MG63 (cell line): ENCODE measurements at places on chromosomes 2 and 18.

GRCh38 chr2:40485318-40485717, 33.4 kb upstream of the SLC8A1 start:
- no peak for DNase-seq

DNA sequence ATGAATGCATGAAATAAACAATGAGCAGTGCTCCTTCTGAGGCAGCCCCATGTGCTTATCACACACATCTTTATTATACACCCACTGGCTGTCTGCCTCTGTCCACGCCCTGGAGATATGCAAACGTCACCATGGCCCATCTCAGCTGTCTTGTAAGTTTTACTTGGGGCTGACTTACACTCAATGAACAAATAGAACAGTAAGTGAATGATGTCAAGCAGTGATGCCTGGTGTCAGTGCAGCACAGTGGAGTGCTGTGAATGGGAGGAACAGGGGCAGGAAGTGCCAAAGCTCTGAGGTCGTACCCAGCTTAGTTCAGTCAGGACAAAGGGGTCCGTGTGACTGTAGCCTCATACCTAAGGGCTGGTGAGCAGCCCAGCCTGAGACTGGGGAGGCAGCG, 659.5 kb upstream of the HS6ST1 start:
- DNase-seq, result no peak

DNA sequence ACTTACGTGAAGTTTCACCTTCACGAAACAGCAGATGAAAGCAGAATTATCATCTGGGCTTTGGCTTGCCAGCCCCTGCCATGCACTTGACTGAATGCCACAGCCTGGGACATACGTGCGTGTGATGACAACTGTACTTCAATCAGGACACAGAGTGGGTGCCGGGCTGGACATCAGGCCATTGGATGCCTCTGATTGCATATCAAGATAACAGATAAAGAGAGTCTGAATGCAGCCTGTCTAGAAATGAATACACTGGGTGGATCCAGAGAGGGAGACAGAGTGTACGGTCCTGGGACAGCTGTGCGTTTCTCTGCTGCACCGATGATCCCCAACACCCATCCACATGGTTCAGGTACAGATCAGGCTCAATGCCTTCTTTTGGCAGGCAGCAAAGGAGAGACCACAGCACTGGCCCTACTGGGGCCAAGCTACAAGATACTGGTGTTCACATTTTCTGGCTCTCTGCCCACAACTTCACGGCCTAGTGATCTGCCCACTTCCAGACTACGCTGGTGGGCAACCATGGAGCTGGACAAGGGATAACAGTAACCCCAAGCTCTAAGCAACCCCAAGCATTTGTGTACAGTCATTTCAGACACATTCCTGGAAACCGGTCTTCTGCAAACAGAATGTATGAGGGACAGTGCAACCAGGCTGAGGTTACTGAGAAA, 35.6 kb downstream of the FBLN7 start:
- no peak for DNase-seq

DNA sequence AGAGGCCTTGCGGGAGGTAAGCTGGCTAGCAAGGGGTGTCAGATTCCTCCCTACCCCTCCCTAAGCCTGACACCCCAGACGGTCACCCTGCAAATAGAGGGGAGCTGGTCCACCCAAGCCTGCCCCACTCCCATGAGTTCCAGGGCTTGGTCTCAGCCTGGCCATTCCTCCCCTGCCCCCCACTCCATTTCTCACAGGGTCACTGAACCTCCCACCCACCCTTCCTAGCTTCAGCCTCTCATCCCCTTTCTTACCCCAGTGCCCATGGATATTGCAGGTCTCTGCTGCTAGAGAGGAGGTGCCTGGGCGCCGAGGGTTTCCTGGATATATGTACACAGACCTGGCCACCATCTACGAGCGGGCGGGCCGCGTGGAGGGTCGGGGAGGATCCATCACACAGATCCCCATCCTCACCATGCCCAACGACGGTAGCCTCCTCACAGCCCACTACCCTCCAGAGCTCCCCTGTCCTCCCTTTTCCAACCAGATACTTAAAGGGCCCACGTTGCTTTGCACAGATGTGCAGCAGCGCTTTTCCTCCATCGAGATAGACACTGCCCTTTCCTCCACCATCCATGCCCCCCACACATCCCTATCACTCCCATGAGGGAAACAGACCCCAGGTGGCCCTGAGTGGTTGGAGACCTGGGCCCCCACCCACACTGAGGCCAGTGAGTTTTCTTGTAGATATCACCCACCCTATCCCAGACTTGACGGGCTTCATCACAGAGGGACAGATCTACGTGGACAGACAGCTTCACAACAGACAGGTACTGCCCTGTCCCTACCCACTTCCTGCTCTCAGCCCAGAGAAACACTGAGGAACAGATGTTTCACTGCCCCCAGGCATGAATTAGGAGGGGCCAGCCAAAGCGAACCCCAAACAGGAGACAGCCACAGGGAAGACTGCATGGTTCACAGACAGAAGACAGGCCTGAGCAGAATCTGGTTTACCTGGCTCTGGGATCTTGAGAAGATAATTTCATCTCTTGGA, 15.2 kb upstream of the ANKRD53 start:
- no peak for DNase-seq

- peak; percentile 7 for DNase-seq
Observed at GRCh38 chr2:127906206-127906926, 20.6 kb upstream of the AMMECR1L start.

- no peak for DNase-seq
Observed at GRCh38 chr2:61550375-61551209, 12.4 kb upstream of the XPO1 start.

DNA sequence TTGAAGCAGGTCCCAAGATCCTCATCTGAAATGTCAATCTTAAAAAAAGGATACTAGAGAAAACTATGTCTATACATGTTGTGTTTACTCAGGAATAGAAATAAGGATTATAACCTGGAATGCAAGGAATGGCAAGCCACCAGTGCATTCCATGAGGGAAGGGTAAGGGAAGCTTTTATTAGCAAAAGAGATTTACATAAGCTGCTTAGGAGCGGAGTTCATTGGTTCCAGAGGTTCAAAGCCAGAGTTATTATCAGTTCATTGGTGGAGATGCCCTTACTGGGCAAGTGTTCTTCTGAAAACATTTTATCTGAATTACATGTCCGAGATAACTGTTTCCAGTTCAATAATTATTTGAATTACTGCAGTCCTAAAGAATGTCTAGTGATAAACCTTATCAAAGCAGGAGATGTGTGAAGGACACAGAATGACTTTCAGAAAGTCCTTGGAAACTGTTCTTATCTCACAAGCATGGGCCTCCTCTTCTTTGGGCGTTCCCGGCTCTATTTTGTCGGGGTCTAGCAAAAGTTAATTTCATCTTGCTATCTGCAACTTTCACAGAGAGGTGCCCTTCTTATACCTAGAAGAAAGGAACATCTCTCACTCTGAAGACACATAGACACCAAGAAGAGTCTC, 23.5 kb downstream of the COMMD1 start:
- peak; percentile 5 for DNase-seq

DNA sequence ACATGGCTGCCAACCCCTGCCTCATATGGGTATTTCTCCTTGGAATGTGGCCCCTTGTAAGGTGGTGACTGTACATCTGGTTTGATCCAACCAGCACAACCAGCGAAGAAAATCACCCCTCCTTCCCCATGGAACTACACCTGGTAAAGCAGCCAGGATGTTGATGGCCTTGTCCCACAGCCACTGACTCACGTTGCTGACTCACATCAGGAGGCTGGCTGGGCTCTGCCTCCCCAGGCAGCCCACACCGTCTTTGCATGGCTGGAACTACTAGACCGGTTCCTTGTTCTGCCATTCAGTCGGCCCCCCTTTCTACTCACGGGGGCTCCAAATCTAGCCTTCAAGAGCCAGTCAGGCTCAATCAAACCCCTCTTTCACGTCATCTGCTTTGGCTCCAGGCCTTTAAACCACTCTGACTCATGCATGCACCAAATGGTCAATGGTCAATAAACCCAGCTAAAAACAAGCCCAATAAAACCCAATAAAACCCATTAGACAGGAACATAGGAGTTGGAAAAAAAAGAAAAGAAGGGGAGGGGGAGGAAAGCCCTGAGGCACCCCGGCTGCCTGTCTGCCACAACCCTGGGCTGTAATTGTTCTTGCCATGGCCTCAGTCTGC, 114.8 kb downstream of the PLB1 start:
- DNase-seq, result peak; percentile 91

DNA sequence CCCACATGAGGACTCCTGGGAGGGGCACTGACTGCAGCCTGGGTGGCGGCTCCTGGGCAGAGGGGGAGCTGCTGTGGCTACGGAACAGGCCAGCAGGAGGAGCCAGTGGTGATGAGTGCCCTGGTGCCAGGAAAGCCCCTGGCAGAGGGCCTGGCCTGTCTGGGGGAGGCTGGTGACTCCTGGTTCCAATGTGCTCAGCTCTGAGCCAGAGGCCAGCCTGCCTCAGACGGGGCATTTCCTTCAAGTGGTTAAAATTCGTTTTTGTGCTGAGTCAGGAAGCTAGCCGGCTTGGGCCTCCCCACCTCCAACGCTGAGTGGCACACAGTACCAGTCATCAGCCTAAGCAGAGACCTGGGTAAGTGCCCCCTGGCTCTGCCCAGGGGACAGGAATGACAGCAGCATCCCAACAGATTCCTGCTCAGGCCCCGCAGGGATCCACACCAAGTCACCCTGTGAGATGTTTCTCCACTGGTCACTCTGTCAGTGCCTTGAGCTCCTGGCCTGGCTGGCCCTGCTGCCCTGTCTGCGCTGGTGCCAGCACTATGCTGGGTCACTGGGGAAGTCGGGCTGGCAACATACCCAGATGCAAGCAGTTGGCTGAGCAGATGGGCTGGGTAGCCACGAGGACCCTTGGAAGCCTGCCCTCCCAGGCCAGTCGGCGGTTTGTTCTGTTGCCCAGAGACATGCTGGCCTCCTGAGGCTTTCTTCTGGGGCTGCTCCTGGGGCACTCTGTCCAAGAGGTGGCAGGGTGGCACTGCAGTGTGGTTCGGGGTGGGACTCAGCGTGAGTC, 7.1 kb upstream of the KLF11 start:
- DNase-seq, result peak; percentile 97

- no peak for DNase-seq
Observed at GRCh38 chr2:160934263-160934662, 226.0 kb upstream of the TANK start.

GRCh38 chr2:46970334-46971288, 55.0 kb upstream of the MCFD2 start:
- DNase-seq, result peak; percentile 56

- no peak for DNase-seq
Observed at GRCh38 chr2:148939271-148939670, 64.2 kb downstream of the KIF5C start.

DNA sequence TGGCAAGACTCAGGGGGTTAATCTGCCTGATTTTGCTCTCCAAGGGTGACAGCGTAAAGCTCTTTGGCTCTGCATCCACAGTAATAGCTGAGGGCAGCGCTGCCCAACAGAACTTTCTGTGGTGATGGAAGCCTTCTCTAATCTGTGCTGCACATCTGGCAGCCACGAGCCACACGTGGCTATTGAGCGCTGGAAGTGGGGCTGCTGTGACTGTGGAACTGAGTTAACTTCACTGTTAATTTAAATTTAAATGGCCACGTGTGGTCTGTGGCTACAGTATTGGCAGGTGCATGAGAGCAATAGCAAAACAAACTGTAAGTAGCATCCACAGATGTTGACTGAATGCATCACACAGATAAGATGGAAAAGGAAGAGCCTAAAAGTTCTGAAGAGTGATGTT, 47.3 kb upstream of the TMEM200C start:
- DNase-seq, result no peak

DNA sequence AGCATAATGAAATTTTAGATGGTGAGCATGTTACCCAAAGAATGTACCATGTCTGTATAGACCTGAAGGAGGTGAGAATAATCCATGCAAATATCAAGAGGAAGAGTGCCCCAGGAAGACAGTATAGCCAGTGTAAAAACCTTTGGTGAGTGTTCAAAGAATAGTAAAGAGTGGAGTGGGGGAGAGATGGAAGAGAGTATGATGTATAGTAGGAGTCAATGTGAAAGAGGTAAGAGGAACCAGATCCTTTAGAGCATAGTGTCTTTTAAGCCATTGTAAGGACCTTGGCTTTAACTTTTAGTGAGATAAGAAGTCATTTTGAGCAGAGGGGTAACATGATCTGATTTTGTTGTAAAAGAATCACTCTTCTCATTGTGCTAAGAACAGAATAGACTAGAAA, 1052.3 kb upstream of the ZEB2 start:
- no peak for DNase-seq

DNA sequence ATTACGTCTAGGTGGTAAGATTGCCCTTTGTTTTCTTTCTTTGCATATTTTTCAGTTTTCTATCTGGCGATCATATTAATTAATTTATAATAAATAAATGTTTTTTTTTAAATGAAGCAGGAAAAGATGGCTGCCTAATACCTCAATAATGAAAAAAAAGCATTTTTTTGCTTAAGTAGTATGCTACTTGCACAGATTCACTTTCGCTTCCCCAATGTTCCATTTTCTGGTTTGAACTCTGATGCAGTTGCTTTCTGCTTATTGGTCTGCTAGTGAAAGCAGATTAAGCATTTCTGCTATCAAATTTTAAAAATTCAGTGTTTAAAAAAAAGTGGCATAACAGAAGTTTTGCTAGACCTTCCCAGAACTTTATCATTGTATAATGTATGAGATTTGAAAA, 11.9 kb upstream of the TMEM182 start:
- DNase-seq, result no peak

GRCh38 chr2:73091164-73091563, 19.7 kb upstream of the SFXN5 start:
- DNase-seq, result peak; percentile 8

DNA sequence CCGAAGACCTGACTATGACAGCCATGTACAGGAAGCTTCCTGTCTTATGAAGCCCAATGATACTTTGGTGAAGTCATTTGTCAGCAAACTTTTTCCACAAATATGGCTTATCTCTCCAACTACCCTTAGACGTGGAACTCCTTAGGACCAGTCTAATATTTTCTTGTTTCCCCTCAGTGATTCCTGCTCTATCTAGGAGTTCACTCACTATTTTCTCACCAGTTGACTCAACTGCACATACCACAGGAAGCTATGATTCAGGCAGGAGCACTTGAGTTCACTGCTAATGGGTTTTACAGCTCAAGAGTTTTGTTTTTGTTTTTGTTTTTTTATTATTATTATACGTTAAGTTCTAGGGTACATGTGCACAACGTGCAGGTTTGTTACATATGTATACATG, 109.3 kb downstream of the ANTXR1 start:
- no peak for DNase-seq
